ENCODE measurements at places on chromosomes 2 and 18.
A peak's percentile ranks its signal among the peaks of the same experiment; 100 is the strongest.

DNA sequence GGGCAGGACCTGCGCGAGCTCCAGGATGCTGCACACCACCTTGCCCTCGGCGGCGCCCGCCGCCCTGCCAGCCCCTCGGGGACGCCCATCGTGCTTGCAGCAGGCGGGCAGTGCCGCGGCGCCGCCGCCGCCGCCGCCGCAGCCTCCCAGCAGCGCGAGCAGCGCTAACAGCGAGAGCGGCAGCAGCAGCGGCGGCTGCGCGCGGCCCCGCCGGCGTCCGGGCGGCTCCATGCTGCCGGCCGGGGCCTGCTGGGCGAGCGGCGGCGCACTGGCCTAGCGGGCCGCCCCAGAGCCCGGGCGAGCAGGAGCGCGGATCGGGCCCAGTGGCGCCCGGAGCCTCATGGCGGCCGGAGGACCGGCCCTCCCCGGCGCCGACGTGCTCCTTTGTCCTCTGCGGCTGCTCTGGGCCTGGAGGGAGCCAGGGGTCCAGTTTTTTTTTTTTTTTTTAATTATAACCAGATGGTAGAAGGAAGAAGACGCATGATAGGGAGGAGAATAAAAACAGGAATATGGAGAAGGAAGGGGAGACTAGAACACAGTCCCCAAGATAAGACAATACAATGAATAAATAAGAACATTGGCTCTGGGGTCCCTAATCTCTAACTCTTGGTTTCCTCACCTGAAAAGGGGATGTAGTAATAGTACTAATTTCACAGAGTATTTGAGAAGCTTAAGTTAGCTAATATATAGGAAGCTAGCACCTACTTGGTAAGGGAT, 17.1 kb upstream of the ANKRD62 start:
- peak; percentile 53 for DNase-seq

GRCh38 chr2:129829588-129829987, 149.9 kb upstream of the RAB6C start:
- DNase-seq = no peak

- DNase-seq = no peak
Observed at GRCh38 chr2:5569256-5569655, 122.9 kb upstream of the SOX11 start.

GRCh38 chr2:239184179-239184578, 216.6 kb downstream of the HDAC4 start:
- no peak for DNase-seq

DNA sequence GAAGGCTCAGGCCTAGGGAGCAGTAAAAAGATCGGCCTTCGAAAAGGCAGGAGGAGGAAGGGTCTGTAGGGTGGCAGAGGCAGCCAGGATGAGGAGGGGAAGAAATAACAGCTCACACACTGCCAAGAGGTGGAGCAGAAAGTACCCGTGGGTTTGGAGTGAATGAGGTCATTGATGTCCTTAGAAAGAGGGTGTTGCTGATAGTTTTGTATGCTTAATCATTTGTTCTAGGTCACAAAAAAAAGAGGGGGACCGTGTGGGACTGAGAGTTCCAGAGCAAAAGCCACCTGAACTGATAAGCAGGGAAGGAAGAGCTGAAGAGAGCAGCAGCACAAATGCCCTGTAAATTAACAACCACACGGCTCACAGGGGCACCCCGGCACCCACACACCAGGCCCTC, 140.4 kb downstream of the FAM161A start:
- DNase-seq = no peak

DNA sequence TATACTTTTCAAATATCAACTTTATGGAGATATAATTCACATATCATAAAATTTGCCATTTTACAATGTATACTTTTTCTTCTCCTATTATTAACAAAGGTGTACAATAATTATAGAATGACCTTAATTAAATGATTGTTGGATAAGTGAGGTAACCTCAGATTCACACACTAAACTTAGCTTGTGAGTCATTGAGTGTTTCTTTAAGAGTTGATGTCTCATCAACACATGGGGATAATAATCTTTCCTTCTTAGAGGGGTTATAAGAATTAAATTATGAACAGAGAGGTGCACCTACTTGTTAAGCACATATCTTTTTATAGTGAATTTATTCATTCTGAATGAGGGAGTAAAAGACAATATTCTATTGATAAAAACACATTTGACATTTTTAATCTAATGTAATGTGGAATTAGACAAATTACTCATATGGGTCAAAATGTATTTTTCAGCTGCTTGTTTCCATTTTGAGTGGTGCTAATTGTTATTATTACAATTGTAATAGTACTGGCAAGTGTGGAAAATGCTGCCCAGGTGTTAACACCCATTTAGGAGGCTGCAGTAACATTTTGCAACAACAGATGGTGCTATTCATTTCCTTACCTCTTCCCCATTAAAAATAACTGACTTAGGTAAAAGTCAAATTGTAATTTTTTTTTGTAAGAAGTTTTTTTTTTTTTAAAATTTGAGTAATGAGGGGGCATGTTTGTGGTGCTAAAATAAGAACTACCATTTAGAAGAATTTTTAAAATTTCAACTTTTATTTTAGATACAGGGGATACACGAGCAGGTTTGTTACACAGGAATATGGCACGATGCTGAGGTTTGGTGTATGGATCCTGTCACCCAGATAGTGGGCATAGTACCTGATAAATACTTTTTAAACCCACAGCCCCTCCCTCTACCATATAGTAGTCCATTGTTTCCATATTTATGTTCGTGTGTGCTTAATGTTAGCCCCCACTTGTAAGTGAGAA, 32.1 kb upstream of the DYNAP start:
- DNase-seq = peak; percentile 47

GRCh38 chr18:51588616-51589015, 391.1 kb upstream of the MEX3C start:
- DNase-seq = no peak

DNA sequence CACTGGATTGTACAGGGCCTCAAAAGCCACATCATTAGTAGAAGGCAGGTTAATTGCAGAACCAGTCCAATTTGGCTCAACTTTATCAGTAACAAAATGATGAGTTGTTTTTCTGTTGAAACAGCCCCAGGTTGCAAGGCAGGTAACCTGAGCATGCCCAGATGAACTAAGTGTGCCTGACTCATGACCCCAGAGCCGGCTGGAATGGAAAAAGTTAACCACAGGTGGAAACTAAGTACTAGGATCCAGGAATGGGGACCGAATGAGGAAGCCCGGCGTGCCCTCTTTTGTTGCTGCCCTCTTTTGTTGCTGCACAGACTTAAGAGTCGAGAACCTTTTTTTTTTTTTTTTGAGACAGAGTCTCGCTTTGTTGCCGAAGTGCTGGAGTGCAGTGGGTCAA, 79.5 kb upstream of the YWHAQ start:
- DNase-seq = no peak

DNA sequence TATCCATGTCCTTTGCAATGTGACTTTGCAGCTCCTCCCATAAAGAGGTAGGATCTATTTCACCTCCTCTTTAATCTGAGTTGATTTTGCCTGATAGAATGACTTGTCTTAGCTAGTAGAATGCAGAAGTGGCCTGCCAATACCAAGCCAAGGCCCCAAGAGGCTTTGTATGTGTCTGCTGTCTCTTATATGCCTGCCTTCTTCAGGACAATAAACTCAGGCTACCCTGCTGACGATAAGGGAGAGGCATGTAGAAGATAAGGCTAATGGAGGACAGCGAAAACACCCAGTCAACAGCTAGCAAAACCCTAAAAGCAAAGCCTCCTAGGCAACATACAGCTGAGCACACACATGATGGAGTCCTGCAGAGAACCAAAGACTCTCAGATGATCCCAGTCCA, 1.8 kb upstream of the ZC3H8 start:
- no peak for DNase-seq

DNA sequence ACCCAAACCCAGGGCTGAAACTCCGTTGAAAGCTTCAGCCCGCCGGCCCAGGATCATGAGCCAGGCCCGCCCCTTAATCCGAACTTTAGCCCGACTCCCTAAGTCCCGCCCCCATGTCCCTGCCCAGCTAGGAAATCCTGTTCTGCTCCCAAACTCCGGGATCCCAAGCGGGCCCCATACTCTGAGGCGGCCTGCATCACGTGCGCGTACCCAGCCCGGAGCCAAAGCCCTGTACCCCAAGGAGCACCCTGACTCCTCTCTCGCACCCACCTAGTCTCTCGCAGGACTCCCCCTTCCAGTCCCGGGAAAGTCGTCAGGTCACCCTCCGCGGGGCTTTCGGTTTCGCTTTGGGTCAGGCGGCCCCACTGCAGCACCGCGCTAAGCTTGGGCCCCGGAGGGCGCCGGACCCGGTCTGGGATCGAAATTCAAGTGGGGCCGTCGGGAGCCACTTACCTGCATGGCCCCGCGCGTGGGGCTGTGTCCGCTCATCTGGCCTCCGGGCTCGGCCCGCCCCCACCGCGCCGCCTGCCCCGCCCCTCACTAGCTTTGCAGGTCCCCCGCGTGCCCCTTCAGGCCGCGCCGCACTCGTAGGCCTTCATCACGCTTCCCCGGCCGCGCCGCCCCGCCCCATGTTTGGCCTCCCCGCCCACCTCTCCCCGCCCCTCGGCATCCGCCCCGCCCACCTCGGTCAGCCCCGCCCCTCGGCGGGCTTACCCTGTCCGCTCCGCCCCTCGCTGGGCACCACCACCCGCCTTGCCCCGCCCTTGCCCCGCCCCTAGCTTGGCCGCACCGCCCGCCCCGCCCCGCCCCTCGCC, at the start of gene DNPEP:
DNPEP (minus strand) TSS at position 607 of the 815 bp plus-strand sequence; CDS start at position 489, 118 bp downstream.
- DNase-seq = peak; percentile 98

DNA sequence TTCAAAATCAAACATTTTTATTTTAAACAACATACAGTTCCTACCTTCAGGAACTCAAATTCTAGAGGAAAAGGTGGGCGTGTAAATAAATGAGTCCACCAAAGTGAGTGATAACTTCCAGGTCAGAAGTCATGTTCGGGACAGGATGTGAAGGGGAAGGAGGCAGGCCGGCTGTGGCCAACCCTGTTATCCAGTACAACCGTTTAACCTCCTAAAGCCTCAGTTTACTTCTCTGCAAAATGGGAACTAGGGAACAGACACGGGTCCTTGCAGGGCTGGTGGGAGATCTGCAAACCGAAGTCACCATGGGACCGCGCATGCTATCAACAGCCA, 373 bp downstream of the EIPR1 start:
- DNase-seq = peak; percentile 51

GRCh38 chr2:62475172-62476011, 30.6 kb downstream of the TMEM17 start:
- peak; percentile 65 for DNase-seq

- no peak for DNase-seq
Observed at GRCh38 chr2:133040170-133040569, 370.2 kb upstream of the LYPD1 start.

GRCh38 chr2:43852196-43852730, 13.5 kb downstream of the ABCG8 start:
- no peak for DNase-seq

DNA sequence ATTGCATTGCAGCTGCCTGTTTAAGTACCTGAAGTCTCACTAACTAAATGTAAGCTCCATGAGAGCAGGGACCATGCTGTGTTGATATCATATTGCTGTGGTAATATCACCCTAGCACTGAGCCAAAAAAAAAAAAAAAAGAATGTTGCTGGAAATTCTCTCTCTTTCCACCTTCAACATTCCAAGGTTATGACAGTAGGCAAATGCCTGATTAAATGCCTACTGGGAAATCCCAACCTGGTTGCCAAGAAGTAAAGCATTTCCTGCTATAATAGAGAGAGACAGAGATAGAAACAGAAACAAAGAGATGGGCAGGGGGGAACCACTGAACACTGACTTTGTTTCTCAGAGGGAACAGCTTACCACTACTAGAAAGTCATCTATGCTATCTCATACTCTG, 1604.2 kb downstream of the LRP1B start:
- no peak for DNase-seq

DNA sequence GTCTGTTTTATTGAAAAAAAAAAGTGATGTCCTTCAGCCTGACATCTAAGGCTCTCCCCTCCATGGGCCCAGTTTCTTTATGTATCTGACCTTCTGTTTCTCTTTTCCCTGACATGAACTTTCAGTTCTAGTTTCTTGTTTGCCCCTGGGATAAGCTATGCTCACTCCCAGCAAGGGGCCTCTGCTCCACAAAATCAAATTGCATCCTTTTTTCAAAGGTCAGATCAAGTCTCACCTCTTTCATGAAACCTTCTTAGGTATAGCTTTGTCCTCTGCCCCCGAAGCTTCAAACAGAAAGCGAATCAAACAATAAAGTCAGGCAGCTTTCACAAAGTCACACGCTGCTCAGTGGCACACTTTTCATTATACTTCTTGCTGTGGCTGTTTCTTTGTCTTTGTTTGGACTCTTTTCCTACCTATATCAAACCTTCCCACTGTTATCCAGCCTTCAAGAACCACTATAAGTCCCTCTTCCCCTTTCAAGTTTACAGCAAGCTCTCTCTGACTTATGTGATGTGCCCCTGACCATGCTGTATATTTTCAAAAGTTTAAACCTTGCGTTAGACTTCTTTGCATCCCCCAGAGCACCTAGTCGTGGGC, 23.3 kb downstream of the MAP3K19 start:
- no peak for DNase-seq

DNA sequence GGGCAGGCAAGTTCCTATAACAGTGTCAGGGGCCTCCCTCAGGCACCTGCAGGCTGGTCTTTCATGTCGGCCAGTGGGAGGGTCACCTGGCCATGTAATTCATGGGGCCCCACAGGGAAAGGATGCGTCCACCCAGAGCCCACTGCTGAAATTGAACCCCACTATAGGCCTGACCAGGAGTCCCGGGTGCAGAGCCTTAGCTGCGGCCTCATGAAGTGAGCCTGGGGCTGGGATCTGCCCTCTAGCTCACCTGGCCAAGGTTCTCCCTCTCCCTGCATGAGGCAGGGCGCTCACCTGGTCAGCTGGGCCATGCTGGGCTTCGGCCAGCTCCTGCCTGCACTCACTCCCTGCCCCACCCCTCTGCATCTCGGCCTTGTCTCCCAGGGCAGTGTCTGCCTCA, 41.1 kb downstream of the C1QL2 start:
- DNase-seq = no peak

Measured in adipocyte (in vitro differentiated cells).